ENCODE measurements at places on chromosomes 11 and 22.

DNA sequence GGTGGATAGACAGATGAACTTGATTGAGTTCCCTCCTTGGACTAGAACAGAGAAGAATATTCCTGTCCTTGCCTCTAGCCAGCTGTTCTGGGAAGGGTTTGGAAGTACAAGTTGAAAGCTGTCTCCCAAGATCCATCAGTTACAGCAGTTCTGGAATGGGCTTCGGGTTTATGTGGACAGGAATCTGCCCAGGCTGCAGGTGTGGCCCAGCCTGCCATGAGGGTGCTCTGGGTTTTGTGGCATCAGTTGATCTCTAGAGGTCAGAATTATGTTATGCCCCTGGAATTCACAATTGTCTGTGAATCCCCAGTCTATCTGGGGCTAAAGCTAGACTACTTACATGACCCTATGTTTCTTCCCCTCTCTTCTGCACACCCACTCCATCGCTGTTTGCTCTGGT is 4.9 kb upstream of the MICAL2 start:
- DNase-seq = no peak

- DNase-seq = no peak
Observed at GRCh38 chr11:8023831-8024555, 36.9 kb downstream of the EIF3F start.

GRCh38 chr22:35590634-35591295 is 26.4 kb downstream of the MB start:
- DNase-seq = no peak

- DNase-seq = no peak
Observed at GRCh38 chr11:101914341-101914737, 471 bp upstream of the CEP126 start.

DNA sequence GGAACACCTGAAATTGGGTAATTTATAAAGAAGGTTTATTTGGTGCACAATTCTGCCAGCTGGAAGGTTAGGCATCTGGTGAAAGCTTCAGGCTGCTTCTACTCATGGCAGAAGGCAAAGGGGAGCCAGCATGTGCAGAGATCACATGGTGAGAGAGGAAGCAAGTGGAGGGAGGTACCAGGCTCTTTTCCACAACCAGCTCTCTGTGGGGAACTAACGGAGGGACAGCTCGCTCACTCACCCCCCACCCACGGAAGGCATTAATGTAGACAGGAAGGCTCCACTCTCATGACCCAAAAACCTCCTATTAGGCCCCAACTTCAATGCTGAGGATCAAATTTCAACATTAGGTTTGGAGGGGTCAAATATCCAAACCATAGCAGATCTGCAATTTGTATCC is 75.6 kb upstream of the ARHGAP32 start:
- no peak for DNase-seq

GRCh38 chr11:102451681-102452460 is 694 bp downstream of the TMEM123 start:
- DNase-seq = peak; percentile 36

DNA sequence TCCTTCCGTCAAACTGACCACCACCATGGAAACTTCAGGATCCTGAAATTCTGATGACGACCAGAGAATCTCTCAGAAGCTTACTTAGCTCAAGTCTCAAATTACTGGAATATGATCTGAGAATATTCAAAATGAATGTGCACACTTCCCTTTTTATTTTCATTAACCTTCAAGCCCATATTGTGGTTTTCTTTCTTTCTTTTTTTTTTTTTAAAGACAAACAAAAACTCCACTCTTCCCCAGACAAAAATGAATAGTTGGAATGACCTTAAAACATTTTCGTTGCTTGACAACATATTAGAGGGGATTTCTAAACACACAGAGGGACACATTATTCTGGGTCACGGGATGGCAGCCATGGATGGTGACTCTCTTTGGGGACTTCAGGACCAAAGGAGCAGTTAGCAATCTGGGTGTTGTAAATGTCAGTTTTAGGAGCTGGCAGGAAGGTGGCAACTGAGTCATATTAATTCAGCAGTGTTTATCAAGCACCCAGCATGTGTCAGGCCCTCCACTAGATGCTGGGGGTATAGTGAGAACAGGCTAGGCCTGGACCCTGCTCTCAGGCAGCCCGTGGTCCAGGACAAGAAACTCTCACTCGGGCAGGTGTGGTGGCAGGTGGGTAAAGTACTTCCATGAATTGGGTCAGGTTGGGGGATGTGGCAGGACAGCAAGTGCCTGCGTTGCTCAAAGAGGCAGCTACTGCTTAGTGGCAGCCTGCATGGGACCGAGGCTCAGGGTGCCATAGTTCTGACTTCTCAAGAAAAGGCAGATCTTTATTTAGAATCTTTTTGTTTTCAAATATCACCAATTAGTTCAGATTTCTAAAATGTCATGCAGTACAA is 126.1 kb downstream of the HIPK3 start:
- DNase-seq = no peak

- DNase-seq = no peak
Observed at GRCh38 chr11:72375241-72375960, 58.9 kb downstream of the CLPB start.

DNA sequence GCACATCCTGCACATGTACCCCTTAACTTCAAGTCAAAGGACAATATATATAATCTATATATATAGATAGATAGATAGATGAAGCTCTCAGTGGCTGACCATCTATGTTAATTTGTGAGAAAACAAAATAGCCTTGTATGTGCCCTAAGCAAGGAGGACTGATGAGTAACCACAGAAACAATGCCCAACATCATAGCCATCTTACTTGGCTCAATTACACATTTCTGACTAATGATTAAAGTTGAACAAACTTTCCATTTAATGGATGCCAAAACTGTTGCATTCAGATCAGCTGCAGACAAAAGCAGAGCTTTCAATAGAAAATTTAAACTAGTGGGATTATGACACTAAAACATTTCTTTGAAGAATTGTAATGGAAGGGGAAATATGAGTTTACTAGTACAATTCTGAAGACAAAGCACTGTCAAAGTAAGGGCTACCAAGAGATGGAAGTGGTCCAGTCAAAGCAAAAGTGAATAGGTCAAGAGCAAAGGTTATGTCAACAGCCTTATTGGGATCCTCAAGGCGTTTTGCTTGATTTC is 1188.2 kb upstream of the RAG2 start:
- DNase-seq = no peak

DNA sequence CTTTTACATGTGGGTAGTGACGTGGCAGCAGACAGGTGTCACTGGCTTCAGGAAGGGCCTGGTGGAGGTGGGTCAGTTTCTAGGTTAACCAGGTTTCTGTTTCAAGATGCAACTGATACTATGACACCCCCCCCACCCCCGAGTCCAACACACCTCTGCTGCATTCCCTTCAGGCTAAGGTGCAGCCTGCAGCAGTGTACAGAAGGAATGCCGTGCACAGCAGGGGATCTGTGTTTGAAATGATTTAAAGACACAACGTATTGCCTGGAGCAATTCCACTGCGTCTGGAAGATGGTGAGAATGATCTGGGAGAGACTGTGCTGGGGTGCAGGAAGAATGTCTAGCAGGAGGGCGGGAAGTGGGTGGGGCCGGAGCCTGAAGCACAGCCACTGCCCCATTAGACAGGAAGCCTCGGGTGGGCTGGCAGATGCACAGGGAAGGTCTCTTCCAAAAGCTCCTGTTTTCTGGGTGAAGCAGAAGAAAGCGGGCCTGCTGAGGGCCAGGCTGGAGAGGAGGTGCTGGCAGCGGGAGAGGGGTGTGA is 11.9 kb upstream of the TESMIN start:
- no peak for DNase-seq

- no peak for DNase-seq
Observed at GRCh38 chr11:71395774-71396173, 52.4 kb downstream of the DHCR7 start.

GRCh38 chr11:126391970-126392632 is 36.6 kb downstream of the ST3GAL4 start:
- no peak for DNase-seq

DNA sequence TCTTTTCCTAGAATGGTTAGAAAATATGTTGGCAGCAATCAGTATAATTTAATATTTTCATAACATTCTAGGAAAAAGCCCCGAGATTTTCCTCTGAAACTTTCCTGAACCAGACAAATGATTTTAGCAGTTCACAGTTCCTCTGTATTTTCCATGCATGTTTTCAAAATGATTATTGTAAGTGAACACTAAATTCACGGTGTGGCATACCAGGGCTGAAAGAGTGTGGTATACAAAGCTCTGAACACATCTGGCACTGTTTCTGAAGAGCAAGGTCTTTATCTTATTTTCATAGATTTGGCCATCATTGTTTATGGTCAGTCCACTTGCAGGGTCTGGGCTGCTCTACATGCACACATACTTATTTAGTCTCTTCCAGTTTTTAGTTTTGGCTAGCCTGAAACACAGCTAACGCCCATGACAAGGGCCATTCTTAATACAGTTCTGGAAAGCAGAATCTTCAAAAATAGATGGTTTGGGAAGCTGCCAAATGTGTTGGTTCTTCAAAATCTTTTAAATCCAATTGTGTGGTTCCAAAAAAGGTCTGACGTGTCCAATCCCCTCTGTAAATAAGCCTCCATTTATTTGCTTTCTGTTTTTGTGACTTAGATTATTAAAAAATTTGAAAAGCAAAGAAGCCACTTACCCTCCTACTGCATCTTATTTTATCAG is 7.9 kb upstream of the GAB2 start:
- no peak for DNase-seq

DNA sequence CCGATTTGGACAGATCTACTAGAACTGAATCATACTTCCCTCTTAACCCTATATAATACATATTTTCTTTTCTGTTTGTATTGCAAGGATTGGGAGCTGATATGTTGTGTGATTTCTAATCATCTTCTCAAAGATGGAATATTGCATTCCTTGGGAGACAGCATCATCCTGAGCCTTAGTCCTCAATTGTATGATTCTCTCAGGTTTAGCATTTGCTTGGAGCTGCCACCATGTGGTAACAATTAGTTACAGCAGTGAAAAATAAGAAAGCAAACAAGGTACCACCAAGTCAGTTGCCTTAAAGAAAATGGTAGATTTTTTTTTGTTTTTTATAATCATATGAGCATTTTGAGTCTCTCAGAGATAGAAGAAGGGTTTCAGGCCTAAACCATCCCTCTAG is 11.9 kb downstream of the SNX19 start:
- DNase-seq = peak; percentile 34

GRCh38 chr11:114738954-114739353 is 60.6 kb downstream of the NXPE2 start:
- peak; percentile 4 for DNase-seq

DNA sequence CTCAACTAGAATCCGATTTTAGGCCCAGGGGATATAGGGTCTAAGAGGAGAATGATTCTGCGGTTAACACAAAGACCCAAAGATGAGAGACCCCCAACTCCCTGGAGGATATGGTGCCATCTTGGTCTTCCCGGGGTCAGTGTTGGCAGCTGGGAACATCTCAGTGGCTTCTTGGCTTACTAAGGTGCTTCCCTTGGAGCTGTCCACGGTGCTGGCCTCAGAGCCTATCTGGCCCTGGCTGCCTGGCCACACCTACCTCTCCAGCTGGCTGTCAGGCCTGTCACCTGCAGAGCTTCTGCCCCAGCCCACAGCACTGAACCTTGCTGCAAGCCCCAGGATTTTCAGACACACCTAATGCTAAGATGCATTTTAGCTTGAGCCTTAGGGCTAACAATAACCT is 70.7 kb upstream of the THY1 start:
- DNase-seq = peak; percentile 27

- no peak for DNase-seq
Observed at GRCh38 chr11:3069425-3069824, 12.2 kb upstream of the CARS1 start.

DNA sequence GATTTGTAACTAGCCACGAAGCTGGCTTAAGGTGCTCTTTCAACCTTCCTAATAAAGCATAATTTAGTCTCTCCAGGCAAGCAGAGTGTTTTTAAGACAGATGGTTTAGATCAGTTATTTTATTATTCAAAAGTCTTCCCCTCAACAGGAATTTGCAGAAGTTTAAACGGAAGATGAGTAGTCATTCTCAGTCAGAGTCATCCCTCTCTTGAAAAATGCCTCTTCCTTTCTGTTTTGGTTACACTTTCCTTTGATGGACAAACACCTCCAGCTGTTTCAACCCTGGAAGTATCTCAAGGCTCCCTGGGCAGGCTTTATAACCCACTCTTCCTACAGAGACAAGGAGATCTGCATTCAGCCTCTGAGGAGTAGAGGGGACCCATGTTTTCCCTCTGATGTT is 60.3 kb upstream of the POU2AF2 start:
- DNase-seq = no peak

DNA sequence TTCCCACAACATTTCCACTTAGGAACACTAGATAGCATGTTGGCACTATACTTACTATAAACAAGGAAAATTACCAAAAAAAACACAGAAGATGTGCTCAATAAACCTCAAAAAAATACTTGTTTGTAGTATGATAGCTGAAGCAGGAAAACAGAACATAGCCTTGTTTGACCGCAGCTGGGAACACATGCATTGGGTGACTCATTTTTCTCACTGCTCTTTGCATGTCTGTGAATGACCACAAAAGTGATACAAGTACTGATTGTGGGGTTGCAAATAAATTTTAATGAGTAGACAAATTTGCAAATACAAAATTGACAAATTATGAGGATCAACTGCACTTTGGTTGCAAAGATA is 22.8 kb upstream of the GUCY1A2 start:
- DNase-seq = no peak

- DNase-seq = no peak
Observed at GRCh38 chr11:134749040-134749839, 337.2 kb upstream of the B3GAT1 start.

DNA sequence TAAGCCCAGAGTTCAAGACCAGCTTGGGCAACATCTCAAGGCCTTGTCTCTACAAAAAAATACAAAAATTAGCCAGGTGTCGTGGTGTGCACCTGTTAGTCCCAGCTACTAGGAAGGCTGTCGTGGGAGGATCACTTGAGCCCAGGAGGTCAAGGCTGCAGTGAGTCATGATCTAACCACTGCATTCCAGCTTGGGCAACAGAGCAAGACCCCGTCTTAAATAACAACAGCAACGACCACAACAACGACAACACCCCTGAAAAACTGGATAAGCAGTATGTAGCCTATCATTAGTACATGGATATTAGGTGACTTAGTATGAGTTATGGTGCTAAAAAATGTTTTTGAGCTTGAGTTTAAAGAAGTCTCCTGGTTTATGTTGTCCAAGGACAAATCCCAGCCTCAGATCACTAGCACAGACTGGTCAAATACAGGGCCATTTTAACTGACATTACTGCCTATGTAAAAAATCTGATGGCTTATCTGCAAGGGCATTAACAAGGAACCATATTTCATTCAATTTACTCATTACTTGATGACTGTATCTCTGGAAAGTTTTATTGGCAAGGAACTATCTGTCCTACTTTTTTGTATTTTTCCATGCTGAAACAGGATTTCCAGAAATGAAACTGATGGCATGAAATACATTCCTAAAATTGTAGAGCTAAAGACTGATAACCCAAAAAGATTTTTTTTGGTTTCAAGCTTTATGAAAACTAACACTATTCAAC is 23.4 kb downstream of the C2CD3 start:
- no peak for DNase-seq

- DNase-seq = no peak
Observed at GRCh38 chr22:17303840-17304779, 65.2 kb upstream of the CECR2 start.

Data from RWPE1 (cell line).